ENCODE measurements at places on chromosomes 3 and 15.

GRCh38 chr3:43017004-43017403 is 37.9 kb downstream of the GASK1A start:
- no peak for DNase-seq

DNA sequence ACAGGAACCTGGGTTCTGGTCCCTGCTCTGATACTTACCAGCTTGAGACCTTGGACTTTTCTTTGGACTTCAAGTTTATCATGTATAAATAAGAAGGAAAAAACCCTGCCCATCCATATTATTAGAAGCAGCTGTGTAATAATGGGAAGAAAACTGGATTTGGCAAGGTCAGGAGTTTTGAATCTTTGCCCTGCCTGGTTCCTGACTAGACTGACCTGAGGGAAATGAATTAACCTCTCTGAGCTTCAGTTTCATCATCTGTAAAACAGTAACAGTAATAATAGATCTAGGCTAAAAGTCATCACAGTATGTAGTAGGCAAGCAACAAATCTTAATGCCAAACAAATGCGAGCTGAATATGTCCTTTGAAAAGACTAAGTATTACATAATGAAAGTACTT is 68.8 kb downstream of the FSIP1 start:
- no peak for DNase-seq

DNA sequence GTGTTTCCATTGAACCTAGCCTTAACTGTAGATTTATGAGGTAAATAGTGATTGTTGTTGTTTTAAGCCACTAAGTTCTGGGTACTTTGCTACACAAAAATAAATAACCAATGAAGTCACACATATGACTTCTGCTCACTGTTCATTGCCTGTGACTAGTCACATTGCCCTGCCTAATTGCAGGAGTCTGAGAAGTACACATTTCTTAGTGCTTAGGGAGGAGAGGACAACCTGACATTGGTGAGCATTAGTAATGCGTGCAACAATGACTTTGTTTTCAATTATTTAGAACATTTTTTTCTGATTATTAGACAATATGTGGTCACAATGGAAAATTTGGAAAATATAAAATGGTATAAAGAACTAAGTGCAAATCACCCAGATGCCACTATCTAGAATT is 133.2 kb upstream of the DAZL start:
- DNase-seq: no peak

DNA sequence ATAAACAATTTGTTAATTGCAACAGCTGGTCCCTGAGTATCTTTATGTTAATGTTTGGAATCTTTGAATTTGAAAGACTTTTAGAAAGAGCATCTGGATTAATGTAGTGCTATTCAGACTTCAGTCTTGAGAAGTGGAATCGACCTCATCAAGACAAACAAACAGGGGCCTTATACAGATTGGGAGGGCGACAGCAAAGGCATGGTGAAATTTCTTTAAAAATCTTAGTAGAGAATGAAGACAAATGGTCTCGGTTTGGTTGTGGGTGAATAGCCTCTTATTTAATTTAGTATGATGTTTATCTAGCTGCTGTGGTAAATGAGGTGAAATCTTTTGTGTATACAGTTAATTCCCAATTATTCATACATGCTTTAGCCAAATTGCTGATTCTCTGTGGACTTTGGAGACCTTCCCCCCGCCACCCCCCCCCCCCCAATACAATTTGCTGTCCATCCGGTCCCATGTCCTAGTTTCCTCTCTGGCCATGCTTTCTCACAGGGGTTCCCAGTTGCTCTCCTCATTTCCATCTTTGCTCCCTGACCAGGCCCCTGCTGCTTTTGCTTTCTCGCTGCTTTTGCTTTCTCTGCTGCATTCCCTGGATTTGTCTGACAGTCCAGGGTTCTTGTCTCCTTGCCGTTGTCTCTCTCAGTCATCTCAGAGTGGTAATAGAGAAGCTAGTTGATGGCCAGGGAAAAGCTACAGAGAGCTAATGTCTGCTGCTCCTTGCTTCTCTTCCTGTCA is 135.3 kb downstream of the FNDC3B start:
- no peak for DNase-seq

DNA sequence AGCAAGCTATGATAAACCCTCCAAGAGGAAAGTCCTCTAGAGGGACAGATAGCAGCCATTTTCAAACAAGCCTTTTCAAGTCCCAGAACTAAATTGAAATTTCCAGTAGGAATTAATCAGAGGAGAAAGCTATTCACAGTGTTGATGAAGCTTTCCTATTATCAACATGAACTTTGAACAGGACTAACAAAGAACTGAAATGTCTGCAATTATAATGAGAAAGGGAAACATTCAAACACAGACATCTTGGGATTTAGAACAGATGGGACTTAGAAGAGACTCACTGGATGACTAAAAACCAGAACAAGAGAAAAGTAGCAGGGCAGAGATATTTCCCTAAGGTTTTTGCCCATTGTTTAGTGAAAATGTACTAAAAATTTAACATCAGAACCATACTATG is 622.1 kb upstream of the UBE2E2 start:
- DNase-seq: no peak

DNA sequence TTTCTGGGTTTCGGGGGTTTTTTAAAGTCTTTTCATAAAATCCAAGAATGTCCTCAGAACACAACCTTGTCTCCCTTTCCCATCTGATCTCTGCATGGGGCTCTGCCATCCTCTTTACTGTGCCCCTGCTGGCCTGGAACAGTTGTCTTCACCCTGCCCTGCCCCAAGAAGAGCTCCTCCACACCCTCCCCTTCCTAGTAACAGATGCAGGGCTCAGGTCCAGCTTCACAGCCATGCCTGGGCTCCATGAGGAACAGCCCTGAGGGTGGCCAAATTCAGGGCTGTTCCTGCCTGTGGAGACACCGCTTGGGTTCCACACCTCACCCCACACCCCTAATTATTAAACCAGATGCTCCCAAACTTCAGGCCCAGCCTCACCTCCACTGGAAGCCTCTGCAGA is 12.9 kb upstream of the ULK3 start:
- no peak for DNase-seq

DNA sequence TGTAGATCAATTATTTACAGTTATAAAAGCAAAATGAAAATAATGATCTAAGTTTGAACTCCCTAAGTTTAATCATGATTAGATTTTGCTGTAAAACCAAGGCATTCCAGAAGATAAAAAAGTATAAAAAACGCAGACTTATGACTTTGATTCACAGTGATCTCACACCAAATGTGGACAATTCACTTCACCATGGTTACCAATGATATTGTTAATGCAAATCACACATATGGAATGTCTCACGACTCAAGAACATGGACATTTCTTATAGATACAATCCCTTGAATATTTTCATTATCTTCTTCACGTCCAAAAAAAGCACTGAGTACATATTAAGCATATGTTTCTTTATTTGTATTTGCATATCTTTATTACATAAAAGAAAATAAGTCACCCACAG is 1054.2 kb downstream of the NAALADL2 start:
- DNase-seq: no peak

DNA sequence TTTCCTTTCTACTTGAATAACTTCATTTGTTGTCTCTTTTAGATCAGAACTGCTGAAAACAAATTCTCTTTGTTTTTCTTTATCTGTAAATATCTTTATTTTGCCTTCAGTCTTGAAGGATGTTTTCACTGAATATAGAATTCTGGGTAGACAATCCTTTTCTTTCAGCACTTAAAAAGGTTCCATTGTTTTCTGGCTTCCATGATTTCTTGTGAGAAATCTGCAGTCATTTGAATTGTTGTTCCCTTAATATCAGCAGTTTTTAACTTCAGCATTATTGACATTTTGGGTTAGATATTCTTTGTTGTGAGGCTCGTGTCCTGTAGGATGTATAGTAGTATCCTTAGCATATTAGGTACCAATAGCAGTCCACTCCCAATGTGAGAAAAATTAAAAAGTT is 65.8 kb downstream of the SV2B start:
- no peak for DNase-seq

GRCh38 chr3:48715174-48715800 is 1.7 kb downstream of the IP6K2 start:
- peak; percentile 98 for DNase-seq

DNA sequence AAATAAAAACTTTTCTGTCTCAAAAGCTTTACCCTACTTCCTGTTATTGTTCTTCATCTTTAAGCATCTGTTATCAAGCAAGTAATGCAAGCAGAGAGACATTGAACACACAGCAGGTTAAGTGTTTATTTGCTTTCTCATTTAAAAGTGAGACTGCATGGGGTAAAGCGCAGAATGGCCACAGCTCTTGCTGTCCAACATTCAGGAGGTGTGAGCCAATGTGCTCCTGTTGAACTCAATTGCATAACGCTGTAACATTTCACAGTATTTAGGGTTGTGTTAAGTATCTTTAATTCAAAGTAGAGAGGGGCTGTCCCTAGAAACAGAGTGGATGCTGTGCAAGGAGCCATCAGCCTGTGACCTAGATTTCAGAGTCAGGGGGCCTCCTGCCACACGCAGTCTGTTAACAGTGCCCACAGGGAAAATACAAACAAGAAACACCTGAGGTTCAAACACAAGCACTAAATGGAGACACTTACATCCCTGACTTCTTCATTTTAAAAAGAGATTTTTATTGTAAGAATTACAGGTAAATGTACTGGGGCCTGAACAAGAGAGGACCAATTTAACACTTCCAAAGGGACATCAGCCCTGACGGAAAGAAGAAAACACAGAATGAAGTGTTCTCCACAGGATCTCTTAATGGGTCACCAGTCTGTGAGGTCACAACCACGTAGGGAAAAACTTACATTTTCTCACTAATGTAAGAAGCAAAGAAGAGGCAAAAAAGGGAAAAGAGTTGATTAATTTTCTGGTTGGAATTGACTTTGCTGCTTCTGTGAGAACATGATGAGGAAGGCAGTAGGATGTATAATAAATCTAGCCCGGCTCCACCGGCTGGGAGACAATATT is 815.1 kb downstream of the VGLL3 start:
- DNase-seq: no peak

GRCh38 chr3:70120357-70120966 is 120.9 kb downstream of the SAMMSON start:
- no peak for DNase-seq

- DNase-seq: no peak
These were observed 50.0 kb downstream of the CYP19A1 start for GRCh38 chr15:51288143-51289065.

- no peak for DNase-seq
These were observed 51.0 kb upstream of the USP3 start for GRCh38 chr15:63453186-63453905.

- no peak for DNase-seq
These were observed 13.1 kb upstream of the SEC13 start for GRCh38 chr3:10334042-10334441.

DNA sequence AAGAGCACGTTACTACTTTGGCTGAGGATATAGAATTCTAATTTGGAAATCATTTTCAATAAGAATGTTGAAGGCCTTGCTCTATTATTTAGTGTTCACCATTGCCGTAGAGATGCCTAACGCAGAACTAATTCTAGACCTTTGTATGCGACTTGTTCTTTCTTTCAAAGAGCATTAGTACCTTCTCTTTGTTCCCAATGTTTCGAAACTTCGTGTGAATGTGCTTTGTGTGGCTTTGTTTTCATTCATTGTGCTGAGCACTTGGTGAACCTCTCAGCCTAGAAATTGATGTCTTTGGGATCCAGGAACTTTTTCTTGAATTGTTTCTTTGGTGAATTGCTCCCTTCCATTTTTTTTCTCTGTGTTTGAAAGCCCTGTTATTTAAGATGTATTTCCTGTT is 19.8 kb upstream of the PCSK6 start:
- no peak for DNase-seq

GRCh38 chr3:190229632-190230424 is 92.4 kb downstream of the CLDN1 start:
- no peak for DNase-seq

GRCh38 chr15:71121442-71121841 is 6.2 kb downstream of the THSD4 start:
- no peak for DNase-seq

- no peak for DNase-seq
These were observed 325.7 kb upstream of the EPHA6 start for GRCh38 chr3:96488708-96489107.

DNA sequence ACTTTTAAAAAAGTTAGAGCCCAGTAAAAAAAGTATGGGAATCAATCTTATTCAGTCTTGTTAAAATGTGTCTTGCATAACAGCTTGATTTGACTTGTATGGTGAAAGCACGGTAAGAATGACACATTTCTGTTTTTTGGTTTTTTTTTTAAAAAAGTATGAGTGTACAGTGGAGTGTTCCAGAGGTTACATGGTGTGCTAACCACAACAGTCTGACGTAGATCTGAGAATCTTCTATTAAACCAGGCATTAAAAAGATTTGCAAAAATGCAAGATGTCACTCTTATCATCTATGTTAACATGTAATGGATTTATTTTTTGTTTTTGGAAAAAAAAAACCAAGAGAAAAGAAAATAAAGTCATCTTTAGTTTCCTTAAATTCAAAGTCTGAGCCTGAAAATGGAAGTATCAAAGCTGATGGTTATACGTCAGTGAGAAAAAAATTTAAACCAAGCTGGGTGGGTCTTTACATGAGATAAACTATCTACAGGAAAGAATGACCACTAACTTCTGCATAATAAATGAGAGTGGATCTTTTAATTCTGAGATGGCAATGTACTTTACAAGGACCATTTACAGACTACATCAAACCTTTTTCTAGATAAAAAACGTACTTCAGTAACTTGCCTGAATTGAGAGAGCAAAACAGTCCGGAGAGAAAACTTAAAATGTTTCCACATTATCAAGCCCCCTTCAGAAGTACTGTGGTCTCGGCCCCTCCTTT is 1.6 kb downstream of the GABPB1 start:
- DNase-seq: no peak

- DNase-seq: no peak
These were observed 10.9 kb upstream of the RFT1 start for GRCh38 chr3:53140847-53141845.

GRCh38 chr3:53773611-53774368 is 72.4 kb downstream of the CHDH start:
- no peak for DNase-seq

GRCh38 chr3:112514527-112515128 is 15.4 kb upstream of the BTLA start:
- no peak for DNase-seq

DNA sequence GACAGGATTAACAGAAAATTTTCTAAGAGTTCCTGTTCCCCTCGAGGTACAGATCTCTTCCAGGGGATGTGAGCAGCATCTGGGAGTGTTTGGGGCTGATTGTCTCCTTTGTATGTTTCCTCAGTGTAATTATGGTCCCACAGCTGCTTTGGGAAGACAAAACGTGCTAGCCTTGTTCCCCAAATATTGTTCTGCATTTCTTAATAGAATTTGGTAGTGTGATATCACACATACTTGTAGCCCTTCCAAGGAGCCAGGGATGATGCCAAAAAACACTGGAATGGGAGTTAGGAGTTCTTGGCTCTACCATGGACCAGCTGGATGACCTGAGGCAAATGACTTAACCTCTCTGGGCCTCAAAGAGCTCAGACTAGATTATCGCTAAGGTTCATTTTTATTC is 19.0 kb upstream of the AGBL1 start:
- no peak for DNase-seq

DNA sequence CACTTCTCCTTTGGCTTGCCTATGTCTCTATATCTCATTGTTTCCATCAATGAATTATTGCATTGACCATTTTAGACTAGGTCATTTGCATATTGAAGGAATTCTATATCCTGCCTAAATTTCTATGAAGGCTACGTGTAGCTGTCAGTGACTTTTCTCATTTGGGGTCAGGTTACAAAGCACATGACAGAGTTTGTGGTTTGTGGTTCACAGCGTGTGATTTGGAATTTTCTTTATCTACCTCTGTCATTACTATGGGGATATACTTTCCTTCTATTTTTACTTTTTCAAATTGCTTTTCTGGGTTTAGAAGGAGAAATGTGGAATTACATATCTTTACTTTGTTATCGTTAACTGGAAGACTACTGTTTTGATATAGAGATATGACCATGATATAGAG is 317.3 kb upstream of the CFAP20DC start:
- DNase-seq: no peak

GRCh38 chr3:187836823-187837770 is 91.8 kb upstream of the BCL6 start:
- peak; percentile 1 for DNase-seq

Measured in cerebellar nuclear complex (tissue), 1 donor.